ENCODE measurements at places on chromosomes 1 and 21. TPM values are rescaled to one million over a fixed set of nuclear protein-coding genes. Genes with fewer than 3 reads are reported as not detected.

The ADIPOR1 gene
- total RNA-seq = 86.0 TPM

The LCE3E gene
- total RNA-seq = not detected

The LENEP gene
- 0.94 TPM for total RNA-seq

The RHBDL2 gene
- 19.3 TPM for total RNA-seq

The NUP210L gene
- 0.39 TPM for total RNA-seq

The PPM1J gene
- 0.94 TPM for total RNA-seq

The VANGL2 gene
- total RNA-seq = 12.7 TPM

GRCh38 chr1:192907545-192908243 lies 98.9 kb downstream of the RGS2 start:
- DNase-seq = no peak

- DNase-seq = no peak
These were observed 1227.3 kb downstream of the PLA2G4A start for GRCh38 chr1:188056011-188056410.

GRCh38 chr1:7345516-7345915 lies 425.6 kb upstream of the VAMP3 start:
- no peak for DNase-seq

DNA sequence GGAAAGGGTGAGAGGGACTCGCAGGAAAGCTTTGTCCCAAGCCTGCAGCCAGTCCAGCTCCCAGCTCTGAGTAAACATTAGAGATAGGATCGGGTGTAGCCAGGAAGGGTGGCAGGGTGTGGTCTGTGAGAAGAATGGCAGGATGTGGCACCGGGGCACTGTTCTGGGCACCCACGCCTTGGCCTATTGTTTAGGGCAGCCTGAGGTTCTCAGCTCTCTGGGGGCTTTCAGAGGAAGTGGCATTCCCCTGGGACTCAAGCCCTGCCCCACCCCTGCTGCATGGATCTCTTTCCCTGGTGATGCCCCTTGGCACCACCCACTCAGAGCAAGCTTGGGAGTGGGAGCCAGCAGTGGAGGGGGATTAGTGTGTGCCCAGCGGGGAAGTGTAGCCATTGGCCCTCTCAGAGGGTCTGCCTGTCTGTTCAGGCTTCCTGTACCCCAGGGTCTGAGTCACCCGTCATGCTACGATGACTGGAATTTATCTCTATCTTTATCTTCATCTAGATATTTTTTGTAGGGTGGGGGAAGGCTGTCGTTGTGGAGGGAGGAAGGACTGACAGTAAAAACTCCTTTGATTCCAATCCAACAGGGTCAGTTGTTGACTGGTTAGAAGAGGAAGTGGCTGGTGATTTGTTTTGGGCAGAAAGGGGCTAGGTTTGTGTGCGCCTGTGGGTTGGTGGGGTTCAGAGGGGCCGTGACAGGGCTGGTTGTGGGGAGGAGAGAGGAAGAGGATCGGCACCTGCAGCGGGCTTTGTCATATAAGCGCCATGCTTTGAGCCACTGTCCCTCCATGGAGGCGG lies 31.6 kb downstream of the SOX13 start:
- DNase-seq = no peak

GRCh38 chr1:214401666-214402065 lies 120.7 kb downstream of the SMYD2 start:
- DNase-seq = no peak

- DNase-seq = no peak
These were observed 12.0 kb upstream of the TTLL10 start for GRCh38 chr1:1161683-1162079.

DNA sequence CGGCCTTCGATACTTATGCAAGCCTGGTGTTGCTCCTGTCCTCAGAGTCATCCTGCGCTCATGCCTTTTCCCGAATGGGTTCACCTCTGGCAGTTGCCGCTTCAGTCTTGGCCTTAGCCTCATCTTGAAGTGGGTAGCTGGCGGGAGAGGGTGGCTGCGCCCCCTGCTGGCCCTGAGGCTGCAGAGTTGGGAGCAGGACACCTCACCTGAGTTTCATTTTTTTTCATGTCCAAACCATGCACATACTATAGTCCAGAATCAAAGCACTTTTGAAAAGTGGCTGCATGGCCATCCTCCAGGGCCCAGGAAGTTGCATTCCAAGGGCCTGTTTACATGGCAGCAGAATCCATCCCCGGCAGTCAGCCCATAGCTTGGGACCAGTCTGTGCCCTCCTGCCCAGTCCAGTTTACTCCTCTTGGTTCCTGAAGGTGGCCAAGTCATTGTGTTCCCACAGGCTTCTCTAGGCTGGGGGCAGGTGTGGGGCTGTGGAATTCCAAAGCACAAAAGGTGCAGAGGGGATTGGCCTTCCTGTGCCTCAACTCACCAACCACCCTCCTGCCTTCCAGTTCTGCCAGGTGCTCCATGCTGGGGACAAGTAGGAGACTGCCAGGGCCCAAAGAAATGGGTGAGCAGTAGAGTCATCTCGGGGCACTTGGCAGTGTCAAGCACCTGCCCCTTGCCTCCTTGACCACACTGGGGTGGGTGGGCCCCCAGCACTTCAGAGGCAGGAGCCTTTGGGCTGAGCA lies 44.0 kb downstream of the YARS1 start:
- DNase-seq = peak; percentile 86

GRCh38 chr1:53369761-53370160 lies 41.9 kb upstream of the LRP8 start:
- DNase-seq = peak; percentile 29

- no peak for DNase-seq
These were observed 49.6 kb upstream of the KCTD3 start for GRCh38 chr1:215517441-215517891.

DNA sequence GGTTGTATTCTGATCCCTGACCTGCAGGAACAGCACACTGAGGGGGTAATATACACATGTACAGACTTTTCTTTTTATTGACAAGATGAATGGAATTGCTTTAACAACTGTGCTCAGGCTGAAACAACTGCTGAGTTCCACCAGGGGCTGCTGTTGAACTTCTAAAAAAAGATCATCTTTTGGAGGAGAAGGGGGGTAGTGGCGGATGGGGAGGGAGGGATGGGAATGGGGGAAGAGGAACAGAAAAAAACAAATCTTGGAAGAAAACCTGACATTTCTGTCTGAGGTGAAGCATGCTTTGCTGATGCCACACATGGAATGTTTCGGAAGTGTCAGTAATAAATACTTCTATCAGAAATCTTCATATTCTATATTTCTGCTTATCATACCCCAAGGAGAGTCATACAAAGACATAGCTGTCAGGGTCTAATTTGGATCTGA lies 75.0 kb downstream of the RWDD3 start:
- no peak for DNase-seq

- no peak for DNase-seq
These were observed 876 bp downstream of the KCNJ15 start for GRCh38 chr21:38257667-38258066.
